ENCODE measurements at places on chromosomes 11 and 22. TPM values are rescaled to one million over a fixed set of nuclear protein-coding genes. Genes with fewer than 3 reads are reported as not detected.

TREH gene
- total RNA-seq = not detected

C11orf24 gene
- total RNA-seq = 66.7 TPM

CHRM1 gene
- total RNA-seq = not detected

FJX1 gene
- 52.2 TPM for total RNA-seq

DLG2 gene
- total RNA-seq = not detected

CDC42EP2 gene
- total RNA-seq = 10.2 TPM

TLCD5 gene
- 10.0 TPM for total RNA-seq

PAX6 gene
- total RNA-seq = 0.23 TPM

YPEL4 gene
- total RNA-seq = 0.32 TPM

SHISAL1 gene
- 1.3 TPM for total RNA-seq

KRTAP5-8 gene
- total RNA-seq = not detected

TRPC6 gene
- not detected for total RNA-seq

SF3A1 gene
- 77.7 TPM for total RNA-seq

SAA2 gene
- not detected for total RNA-seq

SOX6 gene
- not detected for total RNA-seq

MUS81 gene
- 49.4 TPM for total RNA-seq

TRIM29 gene
- not detected for total RNA-seq
